ENCODE measurements at places on chromosomes 3 and 15.

DNA sequence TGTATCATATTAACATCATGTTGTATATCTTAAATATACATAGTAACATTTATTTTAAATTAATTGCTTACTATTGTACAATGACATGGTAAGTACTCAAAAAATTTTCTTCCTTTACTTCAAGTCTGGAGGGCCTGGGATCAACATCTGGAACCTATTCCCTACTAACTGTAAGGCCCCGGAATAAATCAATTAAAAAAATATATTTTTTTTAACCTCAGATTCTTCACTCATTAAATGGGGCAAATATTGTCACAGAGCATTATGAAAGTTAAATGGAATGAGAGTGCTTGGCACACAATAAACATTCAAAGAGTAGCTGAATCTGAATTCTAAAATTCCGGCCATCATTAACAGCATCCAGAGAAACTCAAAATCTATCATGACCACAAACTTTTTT lies 16.5 kb downstream of the GSK3B start:
- DNase-seq = no peak

- no peak for DNase-seq
Observed at GRCh38 chr3:142982038-142982773, 18.7 kb upstream of the PAQR9 start.

DNA sequence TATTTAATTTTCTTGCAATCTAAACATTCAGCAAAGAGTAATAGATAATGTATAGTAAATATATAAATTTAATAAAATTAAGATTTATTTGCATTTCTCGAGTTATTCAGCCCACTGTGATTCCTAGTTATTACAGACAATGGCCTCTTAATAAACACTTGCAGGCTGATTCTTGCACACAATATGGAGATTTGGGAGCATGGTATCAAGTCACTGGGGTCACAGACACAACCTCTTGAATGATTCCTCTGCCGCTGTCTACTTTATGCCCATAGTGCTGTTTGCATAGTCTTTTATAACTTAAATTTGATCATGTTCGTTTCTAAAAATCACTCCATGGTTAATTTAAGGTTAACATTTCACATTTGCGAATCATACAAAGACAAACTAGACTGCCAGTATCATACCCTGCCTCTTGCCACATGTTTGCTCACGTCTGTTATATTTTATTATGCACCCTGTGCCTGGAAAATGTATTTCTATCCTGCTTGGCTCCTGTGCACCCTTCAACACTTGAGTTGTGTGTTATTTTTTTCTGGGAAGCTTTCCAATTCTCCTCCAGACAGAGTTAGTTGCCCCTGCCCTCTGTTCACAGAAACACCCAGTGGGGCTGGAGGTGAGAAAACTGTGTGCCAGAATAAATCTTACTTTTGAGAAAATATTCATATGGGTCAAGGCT lies 206.3 kb upstream of the ROBO1 start:
- no peak for DNase-seq

- DNase-seq = peak; percentile 12
Observed at GRCh38 chr3:17032407-17033034, 147.8 kb downstream of the PLCL2 start.

DNA sequence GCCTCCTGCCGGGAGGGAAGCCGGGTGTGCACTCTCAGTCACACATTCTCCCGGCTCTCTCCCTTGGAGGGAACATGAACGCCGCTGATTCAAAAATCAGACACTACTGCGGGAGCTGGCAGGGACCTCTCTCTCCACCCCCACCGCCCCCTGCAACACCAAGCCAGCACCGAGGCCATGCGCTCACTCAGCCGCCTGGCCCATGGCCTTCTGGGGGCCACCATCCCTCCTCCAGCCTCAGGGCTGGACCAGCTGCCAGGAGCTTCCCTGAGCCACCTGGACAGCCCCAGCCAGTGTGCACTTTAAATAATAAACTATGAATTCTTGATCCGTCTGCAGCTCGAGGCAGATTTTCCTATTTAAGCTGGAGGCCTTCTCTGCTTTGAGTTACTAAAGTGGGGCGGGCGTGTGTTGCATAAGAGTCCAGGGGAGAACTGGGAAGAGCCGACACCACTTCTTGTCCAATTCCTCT lies 30.6 kb downstream of the ADAMTS17 start:
- no peak for DNase-seq

GRCh38 chr3:60983906-60984305 lies 267.3 kb downstream of the FHIT start:
- no peak for DNase-seq

DNA sequence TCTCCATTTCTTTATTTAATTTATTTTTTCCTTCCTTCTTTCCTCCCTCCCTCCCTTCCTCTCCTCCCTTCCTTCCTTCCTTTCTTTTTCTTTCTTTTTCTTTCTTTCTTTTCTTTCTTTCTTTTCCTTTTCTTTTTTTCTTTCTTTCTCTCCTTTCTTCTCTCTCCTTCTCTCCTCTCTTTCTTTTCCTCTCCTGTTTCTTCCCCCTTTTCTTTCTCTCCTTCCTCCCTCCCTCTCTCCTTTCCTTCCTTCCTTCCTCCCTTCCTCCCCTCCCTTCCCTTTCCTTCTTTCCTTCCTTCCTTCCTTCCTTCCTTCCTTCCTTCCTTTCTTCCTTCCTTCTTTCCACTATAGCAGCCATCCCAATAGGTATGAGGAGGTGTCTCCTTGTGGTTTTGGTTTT lies 6.8 kb upstream of the PDIA5 start:
- no peak for DNase-seq

DNA sequence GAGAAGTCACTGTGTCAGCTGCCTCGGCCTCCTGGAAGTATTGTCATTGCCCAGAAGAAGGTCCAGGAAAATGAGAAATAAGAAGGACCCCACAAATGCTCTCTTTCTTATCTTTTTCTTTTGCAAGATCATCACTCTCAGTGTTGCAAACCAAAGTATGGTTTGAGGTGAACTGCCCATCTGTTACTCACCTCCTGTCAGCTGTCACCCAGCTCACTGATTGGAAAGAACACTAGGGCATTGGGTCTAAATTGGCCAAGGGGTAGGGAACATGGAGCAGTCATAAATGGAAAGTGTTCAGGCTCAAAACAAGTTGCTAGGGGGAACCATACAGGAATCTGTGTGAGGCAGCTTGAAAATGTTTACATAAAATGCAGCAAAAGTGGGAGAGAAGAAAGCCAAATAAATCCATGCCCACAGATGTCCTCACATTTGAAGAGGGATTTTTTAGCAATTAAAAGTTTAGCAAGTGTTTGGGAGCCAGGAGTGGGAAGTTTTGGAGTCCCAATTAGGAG lies 431.2 kb upstream of the THBS1 start:
- DNase-seq = no peak

DNA sequence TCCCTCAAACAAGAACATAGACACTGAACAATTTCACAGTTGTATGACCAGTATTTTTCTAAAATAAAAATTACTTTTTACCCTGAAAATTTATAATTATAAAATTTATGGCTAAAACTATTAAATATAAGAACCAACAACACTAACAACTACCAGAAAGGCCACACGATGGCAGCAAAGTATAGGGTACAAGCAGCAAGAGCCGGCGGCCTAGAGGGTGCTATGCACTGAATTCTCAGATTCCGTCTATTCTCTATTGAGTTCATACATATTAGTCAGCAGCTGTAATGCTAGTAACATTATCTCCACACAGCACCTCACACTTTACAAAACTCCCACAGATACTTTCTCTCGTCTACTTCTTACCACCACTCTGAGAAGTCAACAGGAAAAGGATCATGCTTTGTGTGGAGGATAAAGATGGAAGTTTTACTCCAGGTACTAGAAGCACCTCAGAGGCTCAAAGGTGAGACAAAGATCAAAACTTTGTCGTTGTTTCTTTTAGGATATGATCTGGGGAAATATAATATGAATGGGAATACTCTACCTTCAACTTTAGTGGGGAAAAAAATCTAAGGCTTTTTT lies 160.5 kb downstream of the FGF12 start:
- DNase-seq = peak; percentile 76

DNA sequence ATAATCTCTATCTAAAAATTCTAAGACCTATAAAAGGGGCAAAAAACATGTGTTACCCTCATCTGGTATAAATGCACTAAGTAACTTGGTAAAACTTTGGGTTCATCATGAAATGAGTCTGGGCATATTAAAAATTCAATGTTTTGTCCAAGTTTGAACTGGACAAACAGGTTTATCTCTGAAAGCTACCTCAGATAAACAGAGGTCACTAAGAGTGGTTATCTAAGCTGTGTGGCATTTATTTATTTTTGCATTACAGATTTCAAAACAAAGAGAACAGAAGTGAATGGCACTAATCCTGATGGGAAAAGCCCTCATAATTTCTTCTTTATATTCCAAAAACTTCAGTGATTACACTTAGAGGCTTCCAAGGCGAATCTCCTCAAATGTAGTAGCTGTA lies 235.2 kb downstream of the RORA start:
- DNase-seq = no peak

- DNase-seq = no peak
Observed at GRCh38 chr3:65720989-65721737, 317.6 kb downstream of the MAGI1 start.

- DNase-seq = no peak
Observed at GRCh38 chr3:139506766-139507165, 30.4 kb upstream of the RBP2 start.

DNA sequence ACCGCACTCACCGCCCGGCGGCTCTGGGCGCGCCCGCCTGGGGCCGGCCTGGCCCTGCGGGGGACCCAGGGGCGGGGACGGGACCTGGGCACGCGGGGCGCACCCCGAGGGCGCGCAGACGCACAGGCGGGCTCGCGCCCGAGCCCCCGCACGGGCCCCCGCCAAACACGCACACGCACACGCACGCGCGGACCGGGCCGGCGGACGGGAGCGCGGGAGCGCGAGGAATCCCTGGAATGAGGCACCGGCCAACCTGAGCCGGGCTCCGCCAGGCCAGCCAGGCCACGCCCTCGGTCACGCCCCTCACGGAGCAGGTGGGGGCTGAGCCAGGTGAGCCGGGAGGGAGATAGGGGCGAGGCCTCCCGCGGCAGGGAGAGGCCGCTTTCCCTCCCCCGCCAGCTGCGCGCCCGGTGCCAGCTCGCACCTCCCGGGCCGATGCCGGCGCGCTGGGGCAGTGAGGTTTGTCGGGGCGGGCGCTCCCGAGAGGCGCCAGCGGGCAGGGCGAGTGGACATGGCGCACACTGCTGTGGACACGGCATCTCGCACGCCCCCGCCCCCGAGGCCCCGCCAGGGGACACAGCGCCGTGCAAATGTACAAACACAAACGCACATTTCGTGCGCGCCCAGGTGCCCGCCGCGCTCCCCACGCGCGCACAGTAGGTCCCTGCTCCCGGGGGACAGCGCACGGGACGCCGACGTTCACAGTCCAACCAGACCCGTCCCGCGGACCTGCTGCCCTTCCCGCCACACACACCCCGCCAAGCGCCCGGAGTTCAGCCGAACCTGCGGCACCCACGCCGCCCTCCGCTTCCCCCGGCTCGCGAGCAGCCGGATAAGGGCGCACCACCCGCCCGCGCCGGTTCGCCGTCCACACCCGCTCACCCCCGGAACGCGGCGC lies 75.9 kb upstream of the VGLL4 start:
- DNase-seq = peak; percentile 62

DNA sequence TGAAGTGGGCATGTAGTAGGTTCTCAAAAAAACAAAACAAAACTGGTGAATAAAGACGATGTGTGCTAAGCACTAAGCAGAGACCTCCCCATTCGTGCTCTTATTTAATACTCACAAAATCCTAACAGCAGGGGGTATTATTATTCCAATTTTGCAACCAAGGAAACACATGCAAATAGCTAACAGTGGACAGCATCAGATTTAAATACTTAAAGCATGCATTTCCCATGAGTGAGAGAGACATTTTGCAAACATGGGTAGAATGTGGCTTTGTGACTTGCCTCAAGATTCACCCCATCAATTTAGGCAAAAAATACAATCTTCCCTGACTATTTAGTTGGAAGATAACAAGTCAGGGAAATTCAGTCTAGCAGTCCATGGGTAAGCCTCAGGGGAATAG lies 946.2 kb upstream of the CFAP20DC start:
- no peak for DNase-seq

- no peak for DNase-seq
Observed at GRCh38 chr3:188635258-188636042, 481.5 kb downstream of the LPP start.

GRCh38 chr3:101720851-101721840 lies 3.3 kb upstream of the CEP97 start:
- DNase-seq = peak; percentile 50

- no peak for DNase-seq
Observed at GRCh38 chr3:159928071-159928491, 60.6 kb upstream of the IL12A start.

GRCh38 chr3:58217209-58217811 lies 6.5 kb upstream of the DNASE1L3 start:
- peak; percentile 82 for DNase-seq

- no peak for DNase-seq
Observed at GRCh38 chr3:155956508-155957411, 86.3 kb downstream of the GMPS start.

DNA sequence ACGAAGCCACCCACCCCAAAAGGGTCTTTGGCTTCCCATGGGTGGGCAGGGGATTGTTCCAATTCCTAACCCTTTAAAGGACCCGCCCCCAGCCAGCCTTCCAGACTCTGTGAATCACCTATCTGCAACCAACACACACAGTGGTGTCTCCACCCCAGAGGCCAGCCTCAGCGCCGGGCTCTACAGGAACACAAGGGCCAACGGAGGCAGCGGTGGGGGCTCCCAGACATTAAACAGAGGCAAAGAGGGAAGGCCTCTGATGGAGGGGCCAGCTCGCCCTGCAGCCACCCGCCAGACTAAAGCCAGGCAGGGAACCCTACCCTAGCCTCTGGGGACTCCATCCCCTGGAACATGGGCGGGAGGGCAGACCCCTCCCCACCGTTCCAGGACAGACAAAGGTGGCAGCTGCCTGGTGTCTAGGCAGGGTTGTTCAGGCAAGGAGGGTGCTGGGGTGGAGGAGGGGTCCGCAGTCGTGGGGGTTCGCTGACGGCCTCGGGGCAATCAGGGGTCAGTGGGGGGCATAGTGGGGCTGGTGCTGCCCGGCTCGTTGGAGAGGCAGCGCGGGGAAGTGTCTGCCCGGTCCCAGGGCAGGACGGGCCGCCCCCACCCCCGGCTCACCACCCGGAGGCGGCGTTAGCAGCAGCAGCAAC lies 448 bp downstream of the SHISA5 start:
- no peak for DNase-seq

DNA sequence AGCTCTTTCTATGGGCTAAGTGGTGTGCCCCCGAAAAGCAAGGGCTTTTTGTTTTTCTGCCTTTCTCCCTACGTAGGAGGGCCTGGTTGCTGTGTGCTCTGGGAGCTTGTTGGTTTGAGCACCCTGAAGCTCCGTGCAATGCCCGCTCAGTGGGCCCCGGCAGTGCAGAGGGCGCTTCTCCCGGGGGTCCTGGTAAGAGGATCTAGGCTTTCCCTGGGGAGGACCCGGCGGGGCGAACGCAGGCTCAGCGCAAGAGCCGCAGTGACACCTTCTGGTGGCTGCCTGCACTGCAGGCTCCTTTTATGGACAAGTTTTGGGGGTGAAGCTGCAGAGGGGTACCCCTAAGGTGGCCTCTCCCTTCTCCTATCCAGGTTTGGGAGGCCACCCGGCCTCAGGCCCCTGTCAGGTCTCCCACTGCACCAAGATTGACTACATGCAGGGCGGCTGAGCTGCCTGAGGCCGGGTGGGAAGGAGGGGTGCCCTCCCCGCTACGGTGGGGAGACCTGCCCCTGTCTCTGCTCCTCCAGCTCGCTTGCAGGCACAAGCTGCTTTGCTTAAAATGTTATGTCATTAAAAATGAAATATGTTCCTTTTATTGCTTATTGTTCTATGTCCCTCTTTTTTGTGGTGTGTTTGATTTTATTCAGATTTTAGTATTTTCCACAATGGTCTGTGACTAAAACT lies 387.9 kb downstream of the GABRG3 start:
- no peak for DNase-seq

All from COLO829 (cell line).